ENCODE measurements at places on chromosomes 4 and X.

- peak; percentile 32 for DNase-seq
Observed at GRCh38 chrX:39527025-39527424, 570.7 kb downstream of the BCOR start.

DNA sequence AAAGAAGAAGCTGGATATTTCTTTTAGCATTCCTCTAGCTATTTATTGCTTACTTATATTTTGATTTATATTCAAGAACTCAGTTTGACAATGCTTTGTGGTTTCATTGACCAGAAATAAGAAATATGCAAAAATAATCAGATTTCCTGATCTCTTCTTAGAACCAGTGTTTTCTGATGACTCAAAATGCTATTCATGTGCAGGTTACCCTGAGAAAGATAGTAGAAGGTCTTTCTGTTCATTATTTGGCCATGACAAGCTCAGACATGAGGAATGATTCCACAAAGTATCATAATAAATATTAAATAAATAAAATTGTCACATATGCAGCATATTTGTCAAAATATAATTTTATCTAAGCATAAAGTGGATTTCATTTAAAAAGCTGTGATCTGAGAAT, 24.1 kb downstream of the ADH7 start:
- DNase-seq: no peak

DNA sequence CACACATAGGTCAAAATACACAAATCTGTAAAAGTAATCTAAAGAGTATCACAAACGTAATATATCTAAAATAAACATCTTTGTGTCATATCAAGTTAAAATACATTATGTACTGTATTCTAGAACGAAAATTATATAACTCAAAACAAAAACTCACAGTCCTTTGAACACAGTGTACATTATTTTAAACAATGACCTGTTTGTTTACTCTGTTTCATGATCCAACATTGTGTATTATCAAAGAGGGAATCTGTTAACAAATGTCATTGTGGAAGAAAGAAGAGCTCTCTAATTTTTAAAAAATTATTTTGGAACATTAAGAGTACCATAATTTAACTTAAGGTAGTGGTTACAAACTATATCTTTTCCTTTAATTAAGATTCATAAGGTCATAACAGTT, 144.1 kb downstream of the FRYL start:
- DNase-seq: no peak

GRCh38 chrX:54824195-54824594, 16.6 kb downstream of the MAGED2 start:
- no peak for DNase-seq

DNA sequence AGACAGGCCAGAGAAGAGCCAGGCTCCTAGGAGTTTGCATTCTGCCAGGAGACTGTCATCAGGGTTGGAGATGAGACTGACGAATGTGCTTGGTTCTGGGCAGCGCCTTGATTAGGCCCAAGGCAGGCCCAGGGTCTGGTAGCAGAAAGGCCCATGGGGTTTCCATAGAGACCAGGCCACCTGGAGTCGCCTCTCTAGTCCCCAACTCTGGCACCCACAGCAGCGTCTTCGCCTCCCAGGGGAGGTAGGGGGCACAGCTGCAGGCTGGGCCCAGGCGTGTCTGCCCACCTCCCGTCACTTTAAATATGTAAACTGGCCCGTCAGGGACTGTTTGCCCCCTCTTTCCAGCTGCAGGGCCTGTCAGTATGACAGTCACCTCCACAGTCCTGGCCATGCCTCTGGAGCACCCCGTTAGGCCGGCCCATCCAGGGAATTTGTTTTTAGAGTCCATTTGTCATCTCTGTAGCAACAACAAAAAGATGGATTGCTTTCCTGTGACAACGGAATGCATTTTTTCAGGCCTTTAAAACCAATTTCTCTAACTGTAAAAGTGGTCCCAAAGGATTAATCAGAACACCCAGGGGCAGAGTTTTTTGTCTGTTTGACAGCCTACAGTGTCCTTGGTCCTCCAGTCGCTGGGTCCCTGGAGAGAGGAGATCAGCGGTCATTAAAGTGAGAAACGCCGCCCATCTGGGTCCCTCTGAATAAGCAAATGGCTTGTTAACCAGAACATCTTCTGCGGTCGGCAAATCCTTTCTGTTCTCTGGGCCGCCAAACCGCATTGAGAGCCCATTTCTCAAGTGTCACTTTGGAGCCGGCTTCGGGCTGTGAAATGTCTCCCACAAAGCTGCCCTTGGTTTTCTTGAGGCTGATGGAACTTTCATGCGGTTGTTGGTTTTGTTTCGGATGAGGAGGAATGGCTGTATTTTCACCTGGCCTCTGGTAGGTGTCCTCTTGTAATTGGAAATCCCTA, 153.0 kb upstream of the PSAPL1 start:
- DNase-seq: no peak

DNA sequence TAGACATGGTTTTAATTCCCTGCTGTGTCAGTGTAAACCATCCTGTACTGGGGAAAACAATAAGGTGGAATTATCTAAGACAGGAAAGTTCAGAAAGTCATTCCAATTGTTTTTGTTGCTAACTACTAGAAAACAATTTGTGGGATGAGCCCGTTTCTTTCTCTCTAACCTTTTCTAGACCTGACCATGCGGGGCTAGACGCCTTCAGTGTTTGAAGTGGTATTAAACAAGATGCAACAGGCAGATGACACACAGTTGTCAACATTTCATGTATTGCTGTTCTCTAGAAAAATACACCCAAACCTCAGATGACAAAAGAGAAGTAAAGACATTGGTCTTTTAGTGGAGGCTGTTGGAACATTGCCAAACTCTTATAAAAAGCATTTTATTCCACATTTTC, 105.7 kb downstream of the FRAS1 start:
- DNase-seq: no peak

- peak; percentile 8 for DNase-seq
Observed at GRCh38 chr4:181138116-181138515, 1105.1 kb upstream of the TENM3 start.

DNA sequence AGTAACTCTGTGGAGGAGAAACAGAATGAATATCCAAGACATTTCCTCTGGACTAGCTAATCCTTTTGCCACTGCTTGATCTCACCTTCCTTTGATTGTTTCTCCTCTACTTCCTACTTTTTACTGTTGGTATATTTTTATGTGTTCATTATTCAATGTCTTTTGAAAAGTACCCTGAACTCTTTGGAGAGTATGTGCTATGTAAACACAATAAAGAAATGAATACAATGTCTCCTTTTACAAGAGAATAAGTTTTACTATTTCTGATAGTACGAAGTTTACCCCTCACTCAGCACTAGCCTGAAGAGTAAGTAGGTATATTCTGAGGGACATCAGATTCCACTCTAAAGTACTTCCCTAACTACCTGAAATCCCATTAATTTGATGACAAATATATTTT, 19.9 kb downstream of the CLDN2 start:
- DNase-seq: no peak

DNA sequence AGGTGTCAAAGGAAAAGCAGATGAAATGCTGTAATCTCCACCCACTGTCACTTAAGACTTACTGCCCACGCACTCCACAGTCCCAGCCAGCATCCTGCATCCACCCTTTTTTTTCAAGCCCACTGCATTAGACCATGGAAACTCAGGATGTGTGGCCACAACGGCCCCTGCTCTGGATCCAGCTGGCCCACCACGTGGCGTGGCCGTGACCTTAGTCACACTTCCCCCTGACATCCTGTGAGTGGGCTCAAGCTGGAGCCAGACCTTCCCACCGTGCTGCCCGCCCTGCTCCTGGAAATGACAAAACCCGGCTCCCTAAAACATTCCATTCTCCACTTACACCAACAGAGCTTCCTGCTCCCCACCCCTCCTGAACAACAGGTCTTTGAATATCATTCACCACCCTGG, 588.3 kb upstream of the DIPK2B start:
- peak; percentile 38 for DNase-seq

Measured in EH (cell line).